NCI-H1092 treated with DMSO at 0.1 percent for 48 hours (cell line): ENCODE measurements at places on chromosomes 1 and 21.
A peak's percentile ranks its signal among the peaks of the same experiment; 100 is the strongest.

GRCh38 chr1:69567652-69568420 lies at the start of gene LRRC7:
Gene LRRC7 (plus strand): TSS chr1:69567922. CDS start chr1:69568640, 718 bp downstream.
- DNase-seq: peak; percentile 61

DNA sequence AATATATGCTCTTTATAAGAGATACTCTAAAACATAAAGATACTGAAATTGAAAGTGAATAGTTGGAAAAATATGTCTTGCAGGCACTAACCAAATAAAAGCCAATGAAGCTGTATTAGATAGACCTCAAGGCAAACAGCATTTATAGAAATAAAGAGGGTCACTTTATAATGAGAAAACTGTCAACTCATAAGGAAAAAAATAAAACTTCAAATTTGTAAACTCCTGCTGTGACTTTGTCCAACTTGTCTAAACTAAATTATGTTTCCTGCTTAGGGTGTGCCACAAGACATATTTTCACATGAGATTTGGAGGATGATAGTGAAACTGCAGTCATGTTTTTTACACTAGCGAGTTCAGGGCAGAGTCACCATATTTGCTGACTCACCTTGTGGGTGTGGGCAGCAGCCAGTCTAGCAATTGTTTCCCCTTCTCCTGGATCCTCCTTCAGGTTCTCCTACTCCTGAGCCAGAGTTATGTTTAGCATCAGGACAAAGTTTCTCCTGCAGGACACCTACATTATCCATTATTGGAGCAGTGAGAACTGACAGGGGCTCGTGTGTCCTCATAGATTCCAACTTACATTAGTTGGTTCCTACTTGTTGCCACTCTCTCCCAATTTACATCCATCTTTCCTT lies 43.8 kb downstream of the CD53 start:
- no peak for DNase-seq

DNA sequence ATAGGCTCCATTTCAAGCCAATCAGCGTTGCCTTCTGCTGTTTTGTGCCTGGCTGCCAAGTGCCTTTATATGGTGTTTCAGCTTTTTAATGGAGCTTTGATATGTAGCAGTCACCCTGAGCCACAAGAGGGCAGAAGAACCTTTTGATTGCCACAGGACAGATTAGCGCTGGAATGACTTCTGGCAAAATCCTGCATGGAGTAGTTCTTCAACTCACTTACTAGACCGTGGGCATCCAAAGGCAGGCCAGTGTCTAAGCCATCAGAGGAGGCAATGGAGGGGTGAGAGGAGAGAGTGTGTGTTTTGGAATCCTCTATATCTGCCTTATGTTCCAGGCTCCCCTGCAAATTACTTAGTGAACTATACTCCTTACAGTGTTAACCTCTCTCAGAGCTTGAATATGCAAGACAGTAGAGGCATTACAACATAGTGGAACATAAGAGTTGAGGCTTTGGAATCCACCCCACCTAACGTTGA lies 56.2 kb downstream of the ST3GAL3 start:
- DNase-seq: peak; percentile 94

DNA sequence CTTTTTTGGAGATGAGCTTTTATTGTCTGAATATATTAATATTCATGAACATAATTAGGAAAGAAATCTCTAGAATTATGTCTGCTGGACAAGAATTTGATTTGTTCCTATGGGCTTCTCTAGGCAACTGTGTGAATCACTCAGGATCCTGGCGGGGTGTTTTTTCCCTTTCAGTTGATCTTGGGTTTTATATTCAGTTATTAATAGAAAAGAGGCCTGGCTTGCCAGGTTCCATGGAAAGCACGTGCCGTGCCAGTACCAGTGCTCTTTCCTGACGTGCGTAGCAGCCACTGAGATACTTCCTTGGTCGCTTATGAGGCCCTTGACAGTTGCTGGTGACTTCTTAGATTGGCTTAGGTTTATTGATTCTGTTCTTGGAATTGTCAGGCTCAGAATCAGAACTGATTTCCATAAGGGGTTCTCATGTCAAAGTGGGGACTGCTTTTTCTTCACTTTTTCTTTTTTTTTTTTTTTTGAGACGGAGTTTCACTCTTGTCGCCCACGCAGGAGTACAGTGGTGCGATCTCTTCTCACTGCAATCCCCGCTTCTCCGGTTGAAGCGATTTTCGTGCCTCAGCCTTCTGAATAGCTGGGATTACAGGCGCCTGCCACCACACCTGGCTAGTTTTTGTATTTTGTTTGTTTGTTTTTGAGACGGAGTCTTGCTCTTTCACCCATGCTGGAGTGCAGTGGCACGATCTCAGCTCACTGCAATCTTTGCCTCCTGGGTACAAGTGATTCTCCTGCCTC lies 48.7 kb upstream of the KIF1B start:
- DNase-seq: no peak
